Cerebellar nuclear complex (tissue), 1 donor: ENCODE measurements at places on chromosomes 11 and 22.

DNA sequence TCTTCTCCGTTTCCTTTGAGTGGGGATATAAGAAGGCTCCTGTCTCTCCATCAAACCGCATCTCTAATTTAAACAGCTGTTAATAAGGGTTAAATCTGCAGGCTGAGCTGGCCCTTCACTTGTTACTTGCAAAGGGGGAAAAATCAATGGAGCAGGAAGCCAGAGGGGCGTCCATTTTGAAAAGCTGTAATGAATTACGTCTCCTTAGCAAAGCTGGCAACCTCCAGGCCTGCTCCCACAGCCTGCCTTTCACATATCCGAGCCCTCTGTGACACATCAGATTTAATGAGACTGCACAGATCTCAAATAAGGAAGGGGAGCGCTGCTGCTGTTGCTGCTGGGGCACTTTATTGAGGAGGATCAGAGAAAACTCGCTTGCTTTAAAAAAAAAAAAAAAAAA lies 320.8 kb downstream of the BLID start:
- DNase-seq = no peak

DNA sequence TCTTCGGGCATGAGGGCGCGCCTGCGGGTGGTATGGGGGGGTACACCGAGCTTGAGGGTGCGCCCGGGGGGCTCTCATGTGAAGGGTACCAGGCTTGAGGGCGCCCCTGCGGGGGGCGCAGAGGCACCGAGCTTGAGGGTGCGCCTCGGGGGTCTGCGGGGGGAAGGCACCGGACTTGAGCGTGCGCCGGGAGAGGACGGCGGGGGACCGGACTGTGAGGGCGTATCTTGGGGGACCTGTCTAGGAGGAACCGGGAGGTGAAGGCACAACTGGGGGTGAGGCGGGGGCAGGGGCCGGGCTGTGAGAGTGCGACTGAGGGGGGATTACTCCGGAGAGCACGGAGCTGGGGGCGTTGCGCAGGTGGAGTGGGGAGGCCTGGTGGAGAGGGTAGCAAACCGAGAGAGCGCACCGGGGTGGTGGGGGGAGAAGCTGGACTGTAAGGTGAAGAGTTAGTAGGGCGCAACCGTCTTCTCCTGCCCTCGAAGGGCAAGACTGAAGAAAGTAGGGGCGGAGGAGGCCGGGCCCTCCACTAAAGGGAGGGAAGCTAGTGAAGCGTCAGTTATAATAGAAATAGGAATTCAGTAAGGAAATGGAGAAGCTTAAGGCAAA lies 1.1 kb upstream of the DDX6 start:
- DNase-seq = no peak

DNA sequence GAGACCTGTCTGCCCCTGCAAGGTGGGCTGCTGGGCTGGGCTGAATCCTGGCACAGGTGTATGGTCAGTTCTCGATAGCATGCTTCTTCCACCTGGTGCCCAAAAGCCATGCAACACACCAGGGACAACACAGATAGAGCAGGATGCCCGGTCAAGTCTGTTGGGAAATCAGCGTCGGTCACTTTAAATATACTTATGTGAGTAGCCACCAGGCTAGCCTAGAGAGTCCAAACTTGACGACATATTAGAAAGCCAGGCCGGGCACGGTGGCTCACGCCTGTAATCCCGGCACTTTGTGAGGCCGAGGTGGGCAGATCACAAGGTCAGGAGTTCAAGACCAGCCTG lies 8.9 kb downstream of the C1QTNF6 start:
- DNase-seq = no peak

DNA sequence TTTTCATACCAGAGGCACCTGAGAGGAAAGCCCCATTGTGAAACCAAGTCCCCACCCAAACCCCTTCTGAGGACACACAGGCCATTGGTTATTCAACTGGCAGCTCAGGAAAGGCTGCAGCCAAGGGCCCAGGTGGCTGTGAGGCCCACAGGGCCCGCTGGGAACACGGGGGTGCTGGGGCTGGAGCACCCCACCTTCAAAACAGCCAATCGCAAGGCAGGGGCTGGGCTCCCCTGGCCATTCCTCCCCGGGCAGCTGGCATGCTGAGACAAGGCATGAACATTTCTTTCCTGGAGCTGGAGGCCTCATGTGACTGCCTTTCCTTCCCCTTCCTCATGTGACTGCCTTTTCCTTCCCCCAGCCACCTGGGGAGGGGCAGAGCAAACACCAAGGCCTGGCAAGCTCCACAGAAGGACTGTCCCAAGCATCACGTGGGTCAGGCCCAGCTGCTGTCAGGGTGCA lies 76.9 kb downstream of the PIWIL3 start:
- DNase-seq = no peak

GRCh38 chr11:75330291-75330690 lies 21.2 kb downstream of the ARRB1 start:
- no peak for DNase-seq

DNA sequence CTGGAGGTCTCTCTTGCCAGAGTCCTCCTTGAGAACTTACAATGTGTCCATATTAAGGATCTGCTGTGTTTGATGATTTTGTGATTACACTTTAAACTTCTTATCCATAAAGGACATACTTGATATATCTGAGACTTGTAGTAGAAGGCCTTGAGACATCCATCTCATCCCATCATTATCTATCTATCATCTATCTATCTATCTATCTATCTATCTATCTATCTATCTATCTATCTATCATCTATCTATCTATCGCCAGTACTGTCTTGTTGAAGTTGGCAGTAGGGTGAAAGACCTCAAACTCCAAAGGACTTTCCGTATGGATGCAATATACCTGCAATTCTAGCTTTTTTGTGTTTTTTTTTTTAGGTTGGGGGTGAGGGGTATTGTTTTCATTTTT lies 2.5 kb upstream of the EHF start:
- no peak for DNase-seq

DNA sequence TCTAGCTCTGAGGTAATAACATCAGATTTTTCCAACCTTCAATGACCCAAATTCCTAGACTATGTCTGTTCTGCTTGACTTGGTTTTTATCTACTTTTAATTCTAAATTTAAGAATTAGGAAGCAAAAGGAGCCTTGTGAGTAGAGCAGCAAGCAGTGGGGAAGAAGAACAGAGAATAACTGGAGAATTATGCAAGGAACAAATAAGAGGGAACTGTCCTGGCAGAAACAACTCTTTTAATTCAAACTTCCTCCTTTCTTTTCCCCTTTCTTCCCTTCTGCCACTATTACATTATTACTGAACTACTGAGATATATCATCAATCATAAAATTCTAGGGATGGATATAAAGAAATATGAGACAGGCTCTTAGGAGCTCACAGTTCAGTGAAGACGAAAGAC lies 276.1 kb downstream of the SBF2 start:
- DNase-seq = no peak

DNA sequence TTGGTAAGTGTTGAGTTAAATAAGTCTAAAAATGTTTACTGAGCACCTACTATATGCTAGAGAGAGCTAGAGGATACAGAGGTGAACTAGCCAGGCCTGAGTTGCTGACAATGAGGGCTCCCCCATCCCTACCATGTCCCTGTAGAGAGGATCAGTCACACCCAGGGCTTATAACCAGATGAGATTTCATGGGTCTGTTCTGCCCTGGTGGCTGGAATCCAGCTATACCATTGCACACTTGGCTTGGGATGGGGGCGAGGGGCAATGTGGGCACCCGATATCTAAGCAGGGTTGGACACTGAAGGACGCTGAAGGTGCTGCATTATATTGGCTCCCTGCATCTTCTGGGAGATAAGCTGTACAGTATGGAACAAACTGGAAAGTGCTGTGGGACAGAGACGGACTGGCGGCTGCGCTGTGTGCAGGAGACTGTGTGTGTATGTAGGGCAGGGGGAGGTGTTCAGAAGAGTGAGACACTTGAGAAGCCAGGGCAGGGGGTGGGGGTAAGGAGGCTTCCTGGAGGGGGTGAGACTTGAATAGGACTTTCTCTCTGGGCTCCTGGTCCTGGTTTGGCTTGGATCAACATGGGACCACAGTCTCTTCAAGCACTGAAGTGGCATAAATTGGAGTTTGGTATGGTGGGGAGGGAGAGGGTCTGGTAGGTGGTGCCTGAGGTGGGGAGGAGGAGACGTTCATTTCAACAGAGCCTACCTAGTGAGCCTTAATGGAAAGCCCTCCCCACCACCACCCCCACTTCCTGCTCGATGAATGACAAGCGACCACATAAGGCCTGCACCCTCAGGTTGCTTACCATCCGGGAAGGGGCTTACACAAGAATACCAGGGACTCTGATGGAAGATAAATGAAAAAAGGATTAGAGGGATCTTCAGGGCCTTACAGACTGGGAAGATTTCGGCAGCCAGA lies 1.8 kb downstream of the CD82 start:
- DNase-seq = no peak

DNA sequence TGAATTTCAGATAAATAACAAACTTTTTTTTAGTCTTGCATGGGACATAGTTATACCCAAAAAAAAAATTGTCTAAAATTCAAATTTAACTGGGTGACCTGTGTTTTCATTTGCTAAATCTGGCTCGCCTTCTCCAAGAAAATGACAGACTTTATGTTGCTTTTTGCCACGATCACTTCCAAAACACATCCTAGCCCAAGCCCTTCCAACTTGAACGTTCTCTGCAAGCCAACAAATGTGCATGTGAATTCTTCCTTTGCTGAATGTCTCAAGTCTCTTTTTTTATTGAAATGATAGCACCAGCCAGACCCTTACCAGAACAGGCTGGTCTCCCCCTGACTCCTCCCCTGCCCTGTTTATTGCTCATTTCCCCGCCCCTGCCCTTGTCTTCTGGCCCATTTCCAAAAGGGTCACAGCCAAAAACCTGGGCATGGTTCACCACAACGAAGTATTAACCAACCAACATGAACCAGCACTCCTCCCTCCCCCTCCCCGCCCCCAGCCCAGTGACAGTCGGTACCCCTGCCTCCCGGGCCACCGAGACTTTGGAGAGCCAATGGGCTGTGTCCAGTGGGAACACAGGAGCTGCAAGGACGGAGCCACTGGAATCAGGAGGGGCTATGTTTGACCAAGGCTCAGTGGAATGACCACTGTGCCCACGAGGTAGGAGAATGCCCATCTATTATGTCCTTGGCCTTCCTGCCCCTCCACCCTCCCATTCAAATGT lies 63.2 kb downstream of the BTG4 start:
- no peak for DNase-seq

DNA sequence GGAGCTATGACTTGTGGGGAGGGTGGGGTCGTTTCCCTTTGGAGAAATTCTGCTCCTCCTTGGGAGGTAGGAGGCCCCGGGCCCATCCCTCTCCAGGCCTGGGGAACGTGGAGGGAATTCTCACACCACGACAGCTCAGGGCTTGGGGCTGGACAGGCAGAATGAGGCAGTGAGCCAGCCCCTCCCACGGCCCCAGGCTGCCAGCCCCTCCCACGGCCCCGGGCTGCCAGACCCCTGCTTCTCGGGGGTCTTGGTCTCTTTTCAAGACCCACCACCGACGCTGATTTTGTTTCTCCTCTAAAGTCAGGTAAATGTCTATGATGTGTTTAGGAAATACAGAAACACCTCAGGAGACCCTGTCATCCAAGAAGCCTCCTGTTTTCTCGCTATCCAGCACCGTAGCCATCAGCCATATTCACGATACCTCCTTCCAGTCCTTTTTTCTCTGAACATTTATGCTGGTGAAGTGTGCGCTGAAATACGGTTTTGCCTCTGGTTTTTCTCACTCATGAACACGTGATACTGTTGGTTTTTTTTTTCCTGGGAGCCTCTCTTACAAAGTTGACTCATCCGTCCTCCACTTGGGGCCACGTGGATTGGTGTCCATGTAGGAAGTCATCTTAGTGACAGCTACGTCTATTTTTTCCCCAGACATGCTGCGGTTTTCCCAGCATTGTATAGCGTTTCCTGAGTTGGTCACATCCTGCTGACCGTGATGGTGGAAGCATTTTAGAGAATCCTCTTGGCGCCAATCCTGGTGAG lies 1219.6 kb downstream of the BRD1 start:
- DNase-seq = no peak

DNA sequence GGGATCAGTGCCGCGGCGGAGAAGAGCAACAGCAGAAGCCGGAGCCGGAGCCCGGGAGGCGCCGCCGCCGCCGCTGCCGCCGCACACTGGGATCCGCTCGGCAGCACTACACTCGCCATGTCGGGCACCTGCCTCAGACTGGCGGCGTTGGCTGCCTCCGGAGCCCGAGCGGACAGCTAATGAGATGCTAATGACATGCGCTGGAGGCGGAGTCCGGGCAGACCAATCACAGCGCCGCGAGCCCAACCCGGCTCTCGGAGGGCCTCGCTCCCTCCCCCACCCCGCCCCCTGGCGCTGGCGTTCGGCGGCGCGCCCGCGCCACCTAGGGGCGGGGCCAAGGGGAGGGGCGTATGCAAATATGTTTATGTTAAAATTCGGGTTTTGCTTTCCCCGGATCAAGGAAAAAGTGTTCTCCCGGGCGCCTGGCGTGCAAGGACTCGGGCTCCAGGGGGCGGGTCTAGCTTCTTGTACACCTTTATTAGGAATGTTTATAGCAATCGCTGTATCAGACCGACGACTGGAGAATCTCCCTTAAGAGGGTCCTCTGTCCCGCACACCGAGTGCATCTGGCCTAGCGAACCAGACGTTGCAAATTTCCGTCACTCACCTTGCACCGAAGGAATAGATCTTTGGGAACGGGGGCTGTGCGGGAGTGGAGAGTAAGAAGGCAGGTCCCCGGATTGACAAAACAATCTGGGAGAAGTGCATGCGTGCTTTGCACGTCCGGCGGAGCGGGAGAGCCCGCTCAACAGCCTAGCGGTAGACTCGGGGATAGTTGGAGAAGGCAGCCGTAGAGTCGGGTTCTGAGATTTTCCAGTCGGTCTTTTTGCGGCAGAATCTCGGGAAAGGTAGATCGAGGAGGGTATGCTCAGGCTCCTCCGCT lies at the start of gene CADM1:
CADM1 (minus strand) TSS at position 140 of the 883 bp plus-strand sequence.
- DNase-seq = peak; percentile 95

GRCh38 chr11:32586576-32587190 lies 3.1 kb downstream of the EIF3M start:
- no peak for DNase-seq

GRCh38 chr11:62656796-62657429 lies 3.8 kb upstream of the INTS5 start:
- DNase-seq = no peak

DNA sequence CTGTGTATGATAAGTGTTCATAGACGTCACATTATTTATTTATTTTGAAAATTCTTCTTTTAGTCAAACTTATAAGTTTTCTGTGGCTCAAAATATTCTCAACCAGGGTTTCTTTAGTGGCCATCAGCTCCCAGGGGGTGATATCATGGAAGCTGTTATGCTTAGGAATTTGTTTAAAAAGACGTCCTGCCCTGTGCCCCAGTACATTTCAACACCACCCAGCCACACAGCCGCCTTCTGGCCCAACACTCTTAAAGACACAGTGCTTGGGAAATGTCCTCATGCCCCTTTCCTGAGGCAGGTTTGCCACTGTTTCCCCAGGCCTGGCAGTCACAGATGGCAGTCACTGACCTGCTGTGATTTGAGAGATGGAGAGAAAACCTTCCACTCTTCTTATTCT lies 19.9 kb downstream of the TSKU start:
- no peak for DNase-seq

DNA sequence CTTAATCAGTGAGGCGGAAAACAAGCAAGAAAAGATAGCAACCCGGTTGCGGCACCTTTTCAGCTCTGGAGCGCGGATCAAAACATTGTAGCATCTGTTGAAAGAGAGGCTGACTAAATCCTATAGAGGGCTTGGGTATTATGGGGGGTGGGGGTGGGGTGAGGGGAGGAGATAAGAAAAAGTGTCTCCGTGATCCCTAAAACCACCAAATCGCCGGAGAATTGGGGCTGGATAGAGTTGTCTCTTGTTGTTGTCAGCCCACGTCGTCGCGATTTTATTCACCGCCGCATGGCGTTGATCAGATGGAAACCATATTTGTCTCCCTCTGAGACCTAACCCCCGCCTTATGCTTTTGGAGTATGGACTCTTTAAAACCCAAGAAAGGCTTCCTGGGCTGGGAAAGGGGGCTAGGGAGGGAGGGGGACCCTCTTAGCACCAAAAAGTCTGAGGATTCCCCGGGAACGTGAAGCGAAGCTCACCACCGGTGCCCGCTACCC lies 13.0 kb downstream of the PAX6 start:
- DNase-seq = no peak
